8988T (cell line): ENCODE measurements at places on chromosomes 5 and 9.

GRCh38 chr5:14379739-14380497 lies 201.7 kb upstream of the OTULINL start:
- DNase-seq = no peak

GRCh38 chr9:133369933-133370332 lies 5.9 kb downstream of the SURF4 start:
- DNase-seq = no peak

DNA sequence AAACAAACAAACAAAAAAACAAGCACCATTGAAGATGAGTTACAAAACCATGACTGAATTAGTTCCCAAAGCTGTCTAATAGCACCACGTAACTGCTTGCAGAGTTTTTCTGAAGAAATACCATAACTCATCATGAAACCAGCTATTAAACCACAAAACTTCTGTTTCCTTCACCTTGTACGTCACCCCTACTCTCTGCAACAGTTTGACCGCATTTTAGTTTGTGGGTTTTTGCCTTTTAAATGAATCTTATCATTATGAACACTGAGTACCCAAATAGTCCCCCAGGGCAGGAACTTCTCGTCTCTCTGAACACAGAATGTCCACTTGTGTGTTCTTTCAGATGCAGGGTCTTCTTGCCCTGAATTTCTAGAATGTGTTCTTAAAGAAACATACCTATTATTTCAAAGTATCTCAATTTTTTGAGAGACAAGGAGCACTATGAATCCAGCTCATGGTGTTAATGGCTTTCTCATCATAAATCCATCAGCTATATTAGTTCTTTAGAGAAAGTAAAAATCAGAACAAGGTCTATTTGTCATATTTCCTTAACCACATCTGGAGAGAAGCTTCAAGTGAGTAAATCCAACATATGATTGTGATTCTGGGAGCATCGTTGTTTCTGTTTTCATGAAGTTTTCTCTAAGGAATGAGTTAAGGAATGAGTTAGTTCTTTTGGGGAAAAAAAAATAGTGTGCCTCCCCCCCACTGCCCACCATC lies 210.6 kb downstream of the AUH start:
- DNase-seq = no peak

DNA sequence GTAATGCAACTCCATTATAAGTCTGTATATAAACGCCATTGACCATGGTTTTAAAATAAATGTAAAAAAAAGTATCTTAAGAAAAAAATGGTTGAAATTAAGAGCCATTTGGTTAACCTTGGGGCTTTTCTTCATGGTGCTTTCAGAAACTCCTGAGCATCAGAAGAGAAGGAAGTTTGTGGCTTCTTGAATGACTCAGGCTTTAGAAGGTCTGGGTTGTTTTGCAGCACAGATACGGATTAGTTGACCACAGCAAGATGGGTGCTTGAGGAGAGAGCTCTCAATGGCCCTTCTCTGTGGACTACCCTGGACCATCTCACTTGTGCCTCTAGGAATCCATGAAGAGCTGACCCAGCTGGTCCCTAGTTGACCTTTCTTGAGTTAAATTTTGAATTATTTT lies 189.5 kb downstream of the TMEM38B start:
- DNase-seq = no peak

GRCh38 chr9:96491079-96491879 lies 41.3 kb downstream of the HABP4 start:
- no peak for DNase-seq

GRCh38 chr5:159104051-159104651 lies 4.4 kb upstream of the EBF1 start:
- no peak for DNase-seq

GRCh38 chr5:173454736-173455598 lies 126.8 kb upstream of the STC2 start:
- peak; percentile 47 for DNase-seq

GRCh38 chr9:133429641-133430161 lies 7.5 kb downstream of the ADAMTS13 start:
- DNase-seq = peak; percentile 98

DNA sequence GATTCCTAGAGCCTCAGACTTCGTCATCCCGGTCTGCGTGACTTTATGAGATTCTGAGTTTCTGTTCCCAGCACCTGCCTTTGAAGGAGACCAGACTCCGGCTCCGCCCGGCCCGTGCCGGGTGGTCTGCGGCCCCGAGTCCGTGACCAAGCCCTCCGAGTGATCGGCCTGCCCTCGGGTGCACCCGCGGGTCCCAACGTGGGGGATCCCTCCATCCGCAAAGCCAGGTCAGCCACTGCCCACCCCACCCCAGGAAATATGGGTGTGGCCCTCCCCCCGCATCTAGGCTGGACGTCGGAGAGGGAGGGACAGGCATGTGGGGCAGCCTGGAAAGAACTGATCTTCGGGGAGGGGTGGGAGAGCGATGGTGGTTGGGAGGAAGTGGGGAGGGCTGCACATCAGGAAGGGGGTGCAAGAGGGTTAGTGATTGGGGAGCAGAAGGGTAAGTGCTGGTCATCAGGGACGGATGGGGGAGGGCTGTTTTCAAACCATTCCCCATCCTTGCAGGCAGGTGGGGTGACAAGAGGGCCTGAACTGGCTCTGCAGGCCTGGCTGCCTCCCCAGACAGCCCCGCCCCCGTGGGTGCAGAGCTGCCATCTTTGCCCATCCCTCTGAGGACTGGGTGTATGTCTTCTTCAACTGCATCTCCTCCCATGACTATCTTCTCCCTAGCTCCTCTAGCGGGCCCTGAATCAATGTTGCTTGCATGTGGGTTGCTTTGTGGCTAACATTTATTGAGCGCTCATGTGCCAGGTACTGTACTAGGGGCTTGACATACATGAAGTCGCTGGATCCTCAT lies 747 bp downstream of the LRSAM1 start:
- DNase-seq = peak; percentile 70
